Fibroblast of skin of right biceps (primary cell): ENCODE measurements at places on chromosomes 7 and 10.

- DNase-seq = no peak
Observed at GRCh38 chr7:92056286-92056685, 78.0 kb downstream of the CYP51A1 start.

DNA sequence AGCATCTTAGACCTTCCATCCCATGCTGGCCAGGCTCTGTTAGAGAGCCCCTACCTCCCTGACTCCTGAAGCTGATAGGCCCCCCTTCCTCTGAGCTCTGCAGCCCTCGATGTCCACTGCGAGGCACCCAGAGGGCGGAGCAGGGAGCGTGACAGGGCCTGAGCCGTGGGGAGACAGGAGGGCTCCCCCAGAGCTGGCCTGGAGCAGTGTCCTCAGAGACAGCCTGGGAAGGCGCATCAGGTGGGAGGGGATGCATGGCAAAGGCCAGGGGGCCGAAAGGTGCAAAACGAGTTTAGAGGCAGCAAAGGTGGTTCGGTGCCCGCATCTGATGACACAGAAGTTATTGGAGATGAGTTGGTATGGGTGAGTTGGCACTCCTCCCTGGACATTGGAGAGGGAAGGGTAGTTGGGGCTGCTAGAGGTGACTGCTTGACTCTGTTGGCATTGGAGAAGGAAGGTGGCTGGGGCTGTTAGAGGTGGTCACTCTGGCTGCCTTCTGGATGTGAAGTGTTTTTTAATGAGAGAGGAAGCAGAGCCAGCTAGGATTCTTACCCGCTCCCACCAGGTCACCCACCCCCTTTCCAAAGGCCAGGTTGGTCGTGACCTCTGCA is 53.1 kb downstream of the PRF1 start:
- no peak for DNase-seq

DNA sequence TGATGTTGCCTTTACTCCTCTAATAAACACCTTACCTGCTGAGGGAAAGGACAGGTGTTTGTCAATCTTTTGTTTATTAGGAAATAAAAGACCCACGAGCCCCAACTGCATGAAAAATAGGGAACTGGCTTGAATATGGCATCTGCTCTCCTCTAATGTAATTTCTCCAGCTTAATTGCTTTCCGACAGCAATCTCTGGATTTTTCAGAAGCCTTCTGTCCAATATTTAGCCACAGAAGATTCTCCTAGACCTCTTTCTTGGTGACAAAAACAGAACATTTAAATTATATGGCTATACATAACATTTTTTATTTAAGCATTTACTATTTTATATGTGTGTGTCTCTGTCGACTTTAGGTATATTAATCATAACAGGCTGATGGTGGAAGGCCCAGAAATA is 317.4 kb upstream of the ADARB2 start:
- no peak for DNase-seq

- DNase-seq = peak; percentile 77
Observed at GRCh38 chr10:69446650-69447151, 4.6 kb upstream of the TSPAN15 start.

DNA sequence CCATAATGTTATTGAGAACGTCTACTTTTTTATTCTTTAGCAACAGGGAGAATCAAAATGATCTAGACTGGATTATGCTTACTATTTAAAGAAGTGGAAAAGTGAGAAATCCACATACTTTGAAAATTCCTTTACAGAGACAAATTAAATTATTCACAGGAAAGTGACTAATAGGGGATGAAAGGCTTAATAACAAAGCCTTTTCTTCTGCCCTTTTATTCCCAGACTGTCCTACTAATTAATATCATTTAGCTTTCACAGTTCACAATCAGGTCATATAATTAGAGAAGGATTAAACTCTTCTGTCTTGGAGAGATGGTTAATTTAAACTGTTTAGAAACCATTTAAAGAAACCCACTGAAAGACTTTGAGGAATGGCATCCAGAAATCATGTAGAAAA is 58.8 kb downstream of the ARL4A start:
- no peak for DNase-seq

DNA sequence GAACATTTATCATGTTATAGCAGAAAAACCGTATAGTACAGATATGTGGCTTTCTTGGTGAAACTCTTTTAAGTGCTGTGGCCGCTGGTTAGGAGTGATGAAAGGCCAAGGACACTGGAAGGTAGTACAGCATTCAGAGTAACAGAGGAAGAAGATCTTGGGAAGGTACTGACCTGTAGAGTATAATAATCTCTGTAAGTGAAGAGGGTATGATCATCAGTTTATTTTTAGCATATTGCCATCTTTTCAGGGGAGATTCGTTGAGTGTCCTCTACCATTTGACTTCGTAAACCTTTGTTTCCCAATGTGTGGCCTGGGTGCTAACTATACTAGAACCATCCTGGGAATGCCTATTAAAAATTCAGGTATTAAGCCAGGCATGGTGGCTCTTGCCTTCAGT is 44.6 kb downstream of the WAC start:
- DNase-seq = no peak

DNA sequence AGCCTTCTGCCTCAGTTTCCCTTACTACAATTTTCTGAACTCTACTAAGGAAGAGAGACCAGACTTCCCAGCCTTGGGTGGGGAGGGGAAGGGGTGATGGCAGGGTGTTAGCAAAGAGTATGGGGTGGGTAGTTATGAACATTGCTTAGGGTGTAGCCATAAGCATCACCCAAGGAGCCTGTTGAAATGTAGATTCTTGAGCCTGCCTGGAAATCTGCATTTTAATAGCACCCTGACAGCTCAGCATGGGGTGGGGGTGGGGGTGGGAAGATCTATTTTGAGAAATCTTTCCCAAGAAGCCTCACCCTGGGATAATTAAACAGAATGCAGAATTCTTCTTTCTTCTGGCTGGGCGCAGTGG is 164.8 kb downstream of the NRF1 start:
- DNase-seq = no peak

DNA sequence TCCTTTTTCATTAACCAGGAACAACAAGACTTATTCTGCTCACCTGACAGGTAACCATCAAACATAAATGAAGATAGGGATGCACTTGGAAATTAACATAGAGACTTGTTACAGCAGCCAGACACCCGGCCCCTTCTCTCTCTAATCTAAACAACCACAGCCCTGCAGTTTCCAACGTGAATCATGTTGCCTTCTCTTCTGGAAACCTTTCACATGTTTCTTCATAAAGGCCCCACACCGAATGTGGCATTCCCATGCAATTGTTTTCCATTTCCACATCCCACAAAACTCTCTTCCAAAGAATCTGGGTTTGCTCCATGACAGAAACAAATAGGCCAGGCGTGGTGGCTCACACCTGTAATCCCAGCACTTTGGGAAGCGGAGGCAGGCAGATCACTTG is 15.0 kb upstream of the WDR86 start:
- peak; percentile 9 for DNase-seq

DNA sequence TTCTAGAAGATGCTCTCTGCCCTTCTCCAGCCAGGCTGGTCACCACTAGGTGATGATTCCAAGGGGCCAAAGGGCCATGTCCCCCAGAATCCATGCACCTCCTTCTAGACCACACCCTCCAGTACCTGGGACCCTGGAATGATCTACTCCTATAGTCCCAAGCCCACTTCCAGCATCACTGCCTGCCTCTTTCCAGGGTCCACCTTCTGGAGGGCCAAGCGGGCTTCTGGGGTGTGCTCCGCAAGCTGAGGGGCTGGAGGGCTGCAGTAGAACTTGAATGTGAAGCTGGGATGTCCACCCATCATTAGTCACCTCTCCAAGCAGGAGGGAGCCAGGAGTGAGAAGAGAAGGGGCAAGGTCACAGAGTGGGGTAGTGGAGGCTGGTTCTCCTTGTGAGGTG is 234.4 kb upstream of the MYO3A start:
- DNase-seq = no peak

GRCh38 chr7:114070246-114070645 is 151.4 kb upstream of the PPP1R3A start:
- DNase-seq = no peak

DNA sequence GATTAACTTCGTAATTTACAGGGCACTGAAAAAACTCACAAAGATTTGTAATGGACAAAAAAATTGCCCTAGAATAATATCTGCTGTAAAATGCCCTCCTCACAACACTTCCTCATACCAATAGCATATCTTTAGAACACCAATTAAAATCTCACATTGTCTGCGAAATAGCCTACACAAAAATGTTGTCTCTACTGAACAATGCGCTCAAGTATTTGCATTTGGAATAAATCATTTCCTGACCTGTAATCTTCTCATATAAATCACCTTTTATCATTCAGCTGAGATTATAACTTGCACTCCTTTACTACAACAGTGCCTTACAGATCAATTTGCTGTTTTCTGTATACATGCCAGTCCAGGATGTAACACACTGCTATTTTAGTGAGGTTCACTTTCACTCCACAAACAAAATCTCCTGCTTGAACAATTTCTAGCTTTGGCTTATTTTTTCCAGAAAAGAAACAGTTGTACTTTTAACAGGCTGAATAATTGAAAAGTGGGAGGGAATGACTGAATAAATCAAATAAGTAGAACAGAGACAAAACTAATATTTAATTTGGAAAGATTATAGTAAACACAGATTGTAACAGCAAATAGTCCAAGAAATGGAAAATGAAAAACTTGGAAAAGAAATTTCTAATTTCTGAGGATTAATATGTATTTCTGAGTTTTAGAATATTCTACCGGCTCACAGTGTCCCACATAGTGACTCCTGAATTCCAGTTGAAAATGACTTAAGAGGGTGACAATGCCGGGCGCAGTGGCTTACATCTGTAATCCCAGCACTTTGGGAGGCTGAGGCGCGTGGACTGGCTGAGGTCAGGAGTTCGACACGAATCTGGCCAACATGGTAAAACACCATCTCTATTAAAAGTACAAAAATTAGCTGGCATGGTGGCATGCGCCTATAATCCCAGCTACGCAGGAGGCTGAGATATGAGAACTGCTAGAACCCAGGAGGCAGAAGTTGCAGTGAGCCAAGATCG is 30.6 kb downstream of the JMJD1C start:
- DNase-seq = peak; percentile 12

- no peak for DNase-seq
Observed at GRCh38 chr10:129883626-129884397, 80.3 kb downstream of the EBF3 start.

- DNase-seq = peak; percentile 88
Observed at GRCh38 chr7:137443616-137444015, 100.1 kb upstream of the PTN start.

- DNase-seq = peak; percentile 81
Observed at GRCh38 chr10:88932539-88933256, 19.9 kb downstream of the ACTA2 start.

DNA sequence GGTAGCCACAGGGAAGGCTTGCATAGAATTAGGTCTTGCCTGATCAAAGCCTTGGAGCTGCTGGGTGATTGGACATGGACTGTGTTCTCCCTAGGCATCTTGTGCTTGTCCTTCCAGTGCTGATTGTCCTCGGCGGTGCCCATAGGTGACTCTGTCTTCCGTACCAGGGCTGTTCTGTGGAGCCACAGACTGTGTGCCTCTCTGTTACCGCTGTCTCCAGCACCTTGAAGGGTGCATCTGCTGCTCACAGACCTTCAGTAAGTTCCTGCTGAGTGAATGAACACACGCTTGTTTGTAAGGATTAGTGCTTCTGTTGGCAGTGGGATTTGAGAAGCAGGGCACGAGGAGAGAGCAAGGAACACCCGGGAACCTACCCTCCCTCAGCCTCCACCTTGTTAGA is 116.7 kb downstream of the CELF2 start:
- no peak for DNase-seq

DNA sequence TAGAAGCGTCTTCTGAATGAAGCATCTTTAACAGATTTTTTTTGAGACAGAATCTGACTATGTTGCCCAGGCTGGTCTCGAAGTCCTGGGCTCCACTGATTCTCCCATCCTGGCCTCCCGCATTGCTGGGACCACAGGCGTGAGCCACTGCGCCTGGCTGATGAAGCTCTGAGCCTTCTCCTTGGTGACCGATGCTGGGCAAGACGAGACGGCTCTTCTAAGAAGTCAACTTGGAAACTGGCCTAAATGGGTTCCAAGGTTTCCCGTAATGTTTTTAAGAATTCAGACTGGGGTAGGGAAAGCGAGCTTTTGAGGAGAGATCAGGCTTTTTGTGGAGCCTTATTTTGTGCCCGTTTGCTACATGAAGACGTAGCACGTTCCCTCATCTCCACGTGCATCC is 224.5 kb downstream of the ZMYND11 start:
- no peak for DNase-seq

DNA sequence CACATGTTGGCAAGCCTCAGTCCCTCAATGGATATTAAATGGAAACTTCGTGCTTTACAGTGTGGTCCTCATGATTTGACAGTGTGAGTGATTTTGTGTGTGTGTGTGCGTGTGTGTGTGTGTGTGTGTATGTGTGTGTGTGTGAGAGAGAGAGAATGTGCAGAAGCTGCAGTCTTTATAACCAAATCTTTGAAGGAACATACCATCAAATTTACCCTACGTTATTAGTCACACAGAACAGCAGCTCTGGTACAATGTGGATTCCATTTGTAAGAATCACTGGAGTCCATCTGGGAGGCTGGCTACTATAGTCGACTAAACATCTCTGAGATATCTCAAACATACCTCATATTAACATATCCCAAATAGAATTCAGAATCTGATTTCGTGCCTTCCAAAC is 928.0 kb upstream of the POT1 start:
- peak; percentile 49 for DNase-seq

DNA sequence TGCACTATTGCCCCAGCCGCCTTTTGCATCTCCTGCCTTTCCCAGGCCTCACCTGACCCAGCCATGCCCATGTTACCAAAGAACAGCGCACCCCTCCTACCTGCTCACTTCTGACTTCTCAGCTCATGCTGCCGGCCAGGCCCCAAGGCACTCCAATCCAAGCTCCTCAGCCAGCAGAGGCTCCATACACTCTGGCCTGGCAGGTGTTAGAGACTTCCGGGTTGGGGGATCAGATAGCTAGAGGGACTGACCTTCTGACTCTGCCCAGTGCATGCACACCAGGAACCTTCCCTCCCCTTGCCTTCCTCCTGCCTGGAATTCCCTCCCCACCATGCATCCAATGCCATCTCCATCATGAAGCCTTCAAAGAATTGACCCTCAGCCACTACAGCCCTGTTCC is 56.2 kb upstream of the ZMIZ1 start:
- DNase-seq = no peak

- DNase-seq = no peak
Observed at GRCh38 chr7:139620676-139621344, 97.3 kb downstream of the CLEC2L start.

GRCh38 chr10:121460733-121461132 is 137.5 kb downstream of the FGFR2 start:
- DNase-seq = no peak

DNA sequence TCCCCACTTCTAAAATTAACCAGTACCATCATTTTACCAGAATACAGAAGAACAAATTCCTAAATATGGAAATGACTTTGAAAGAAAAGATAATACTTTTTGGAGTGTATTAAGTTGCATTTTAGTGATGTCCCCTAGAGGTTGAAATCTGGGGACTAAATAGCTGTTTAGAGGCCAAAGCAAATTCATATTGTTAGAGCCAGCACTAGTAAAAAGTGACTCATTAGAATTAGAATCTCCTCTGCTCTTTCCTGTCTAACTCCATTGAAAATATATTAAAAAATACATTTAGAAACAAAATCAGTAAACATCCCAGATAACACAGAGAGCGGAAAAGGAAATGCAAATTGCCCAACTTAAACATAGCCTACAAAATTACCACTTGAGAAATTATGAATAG is 1189.6 kb upstream of the C7orf33 start:
- no peak for DNase-seq
